GM13976 (cell line): ENCODE measurements at places on chromosomes 4 and X.

DNA sequence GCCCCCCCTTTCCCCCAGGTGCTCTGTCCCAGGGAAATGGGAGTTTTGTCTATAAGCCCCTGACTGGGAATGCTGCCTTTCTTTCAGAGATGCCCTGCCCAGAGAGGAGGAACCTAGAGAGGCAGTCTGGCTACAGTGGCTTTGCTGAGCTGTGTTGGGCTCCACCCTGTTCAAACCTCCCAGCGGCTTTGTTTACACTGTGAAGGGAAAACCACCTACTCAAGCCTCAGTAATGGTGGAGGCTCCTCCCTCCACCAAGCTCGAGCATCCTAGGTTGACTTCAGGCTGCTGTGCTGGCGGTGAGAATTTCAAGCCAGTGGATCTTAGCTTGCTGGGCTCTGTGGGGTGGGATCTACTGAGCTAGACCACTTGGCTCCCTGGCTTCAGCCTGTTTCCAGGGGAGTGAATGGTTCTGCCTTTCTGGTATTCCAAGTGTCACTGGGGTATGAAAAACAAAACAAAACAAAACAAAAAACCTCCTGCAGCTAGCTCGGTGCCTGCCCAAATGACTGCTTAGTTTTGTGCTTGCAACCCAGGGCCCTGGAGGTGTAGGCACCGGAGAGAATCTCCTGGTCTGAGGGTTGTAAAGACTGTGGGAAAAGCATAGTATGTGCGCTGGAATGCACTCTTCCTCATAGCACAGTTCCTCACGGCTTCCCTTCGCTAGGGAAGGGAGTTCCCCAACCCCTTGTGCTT, 41.7 kb downstream of the ITM2A start:
- DNase-seq = no peak

- no peak for DNase-seq
These were observed 13.8 kb downstream of the TLR10 start for GRCh38 chr4:38768968-38769394.

- DNase-seq = no peak
These were observed 496.7 kb downstream of the SPRY1 start for GRCh38 chr4:123893011-123893981.

- peak; percentile 3 for DNase-seq
These were observed 30.2 kb downstream of the AFF2 start for GRCh38 chrX:148530464-148531077.

GRCh38 chr4:99885063-99885664, 9.1 kb downstream of the LAMTOR3 start:
- peak; percentile 25 for DNase-seq

- DNase-seq = peak; percentile 8
These were observed 460.3 kb downstream of the MID1IP1 start for GRCh38 chrX:39261446-39262147.

DNA sequence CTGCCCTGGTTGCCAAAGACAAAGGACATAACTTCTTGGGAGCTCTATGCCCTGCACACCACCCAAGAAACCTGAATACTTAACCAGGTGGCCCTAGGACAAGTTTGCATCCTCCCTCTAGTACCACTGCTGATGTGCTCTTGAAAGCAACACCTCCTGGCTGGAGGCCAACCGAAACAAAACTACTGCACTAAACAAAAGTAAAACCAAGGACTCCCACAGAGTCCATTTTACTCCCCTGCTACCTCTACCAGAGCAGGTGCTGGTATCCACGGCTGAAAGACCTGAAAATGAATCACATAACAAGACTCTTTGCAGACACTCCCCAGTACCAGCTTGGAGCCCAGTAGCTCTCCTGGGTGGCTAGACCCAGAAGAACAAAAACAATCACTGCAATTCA, 941.8 kb downstream of the RAPGEF2 start:
- DNase-seq = no peak

- DNase-seq = peak; percentile 34
These were observed 124.4 kb downstream of the CPE start for GRCh38 chr4:165502916-165503907.

DNA sequence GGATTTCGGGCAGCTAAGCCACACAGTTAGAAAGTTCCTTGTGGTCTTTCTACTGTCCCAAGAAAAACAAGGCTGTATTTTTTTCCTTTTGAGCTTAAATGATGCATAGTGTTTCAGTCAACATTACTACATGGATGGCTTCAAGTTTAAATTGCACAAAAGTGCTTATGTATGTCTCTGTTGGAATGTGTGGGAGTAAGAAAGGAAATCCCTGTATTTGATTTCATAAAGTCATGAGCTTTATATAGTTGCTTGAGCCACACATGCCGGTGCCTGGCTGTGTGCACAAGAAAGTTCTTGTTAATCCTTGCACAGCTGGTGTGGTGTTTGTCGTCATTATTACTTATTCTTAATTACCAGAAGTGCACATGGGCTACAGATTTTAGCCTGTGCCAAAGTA, 262.2 kb downstream of the ARHGAP10 start:
- no peak for DNase-seq

DNA sequence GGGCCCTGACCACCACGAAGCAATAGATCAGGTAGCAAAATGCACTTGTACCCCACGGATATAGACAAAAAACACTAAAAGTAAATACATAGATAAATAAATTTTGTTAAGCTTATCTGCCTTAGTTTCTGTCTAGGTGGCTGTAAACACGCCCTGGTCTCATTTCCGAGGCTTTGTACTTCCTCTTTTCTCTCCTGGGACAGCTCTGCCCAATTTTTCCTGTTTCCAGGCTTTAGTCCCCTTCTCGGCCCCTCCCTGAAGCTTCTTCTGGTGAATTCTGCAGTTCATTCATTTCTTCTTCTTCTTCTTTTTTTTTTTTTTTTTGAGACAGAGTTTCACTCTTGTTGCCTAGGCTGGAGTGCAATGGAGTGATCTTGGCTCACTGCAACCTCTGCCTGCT, 73.4 kb upstream of the STOX2 start:
- no peak for DNase-seq

- no peak for DNase-seq
These were observed 137.4 kb downstream of the BMP15 start for GRCh38 chrX:51047950-51048349.

- no peak for DNase-seq
These were observed 107.7 kb upstream of the LRPAP1 start for GRCh38 chr4:3639613-3640586.

DNA sequence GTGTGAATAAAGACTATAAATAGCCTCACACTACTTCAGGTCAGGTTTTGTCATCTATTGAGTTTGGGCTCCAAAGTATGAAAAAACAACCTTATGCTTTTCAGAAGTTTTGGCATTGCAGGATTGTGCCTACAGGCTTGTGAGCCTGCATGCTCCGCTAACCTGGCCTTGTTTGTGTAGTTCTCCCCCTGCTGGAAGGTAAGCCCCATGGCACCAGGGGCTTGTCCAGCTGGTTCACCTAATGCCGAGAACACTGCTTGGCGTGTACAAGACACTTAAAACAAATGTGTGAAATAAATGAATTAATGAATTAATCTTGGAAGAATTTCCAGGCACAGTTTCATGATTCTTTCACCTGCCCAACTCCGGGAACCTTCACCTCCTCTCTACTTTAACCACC, 1.8 kb upstream of the HSD17B10 start:
- peak; percentile 70 for DNase-seq

DNA sequence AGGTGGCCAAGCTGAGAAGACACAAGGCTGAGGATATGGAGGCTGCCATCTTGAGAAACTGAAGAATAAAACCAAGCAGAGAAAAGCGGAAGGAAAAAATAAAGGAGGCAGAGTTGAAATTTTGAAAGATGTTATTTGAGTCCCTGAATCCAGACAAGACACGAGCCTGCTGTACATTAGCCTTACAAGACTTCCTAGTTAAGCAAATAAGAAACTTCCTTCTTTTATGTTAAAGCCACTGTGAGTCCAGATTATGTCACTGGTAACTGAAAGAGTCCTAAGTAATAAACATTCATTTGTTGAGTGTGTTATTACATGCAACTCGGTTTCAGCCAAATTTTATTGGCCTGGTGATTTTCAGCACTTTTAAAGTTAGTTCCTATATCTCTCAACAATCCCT, 30.4 kb downstream of the DRD5 start:
- DNase-seq = no peak

DNA sequence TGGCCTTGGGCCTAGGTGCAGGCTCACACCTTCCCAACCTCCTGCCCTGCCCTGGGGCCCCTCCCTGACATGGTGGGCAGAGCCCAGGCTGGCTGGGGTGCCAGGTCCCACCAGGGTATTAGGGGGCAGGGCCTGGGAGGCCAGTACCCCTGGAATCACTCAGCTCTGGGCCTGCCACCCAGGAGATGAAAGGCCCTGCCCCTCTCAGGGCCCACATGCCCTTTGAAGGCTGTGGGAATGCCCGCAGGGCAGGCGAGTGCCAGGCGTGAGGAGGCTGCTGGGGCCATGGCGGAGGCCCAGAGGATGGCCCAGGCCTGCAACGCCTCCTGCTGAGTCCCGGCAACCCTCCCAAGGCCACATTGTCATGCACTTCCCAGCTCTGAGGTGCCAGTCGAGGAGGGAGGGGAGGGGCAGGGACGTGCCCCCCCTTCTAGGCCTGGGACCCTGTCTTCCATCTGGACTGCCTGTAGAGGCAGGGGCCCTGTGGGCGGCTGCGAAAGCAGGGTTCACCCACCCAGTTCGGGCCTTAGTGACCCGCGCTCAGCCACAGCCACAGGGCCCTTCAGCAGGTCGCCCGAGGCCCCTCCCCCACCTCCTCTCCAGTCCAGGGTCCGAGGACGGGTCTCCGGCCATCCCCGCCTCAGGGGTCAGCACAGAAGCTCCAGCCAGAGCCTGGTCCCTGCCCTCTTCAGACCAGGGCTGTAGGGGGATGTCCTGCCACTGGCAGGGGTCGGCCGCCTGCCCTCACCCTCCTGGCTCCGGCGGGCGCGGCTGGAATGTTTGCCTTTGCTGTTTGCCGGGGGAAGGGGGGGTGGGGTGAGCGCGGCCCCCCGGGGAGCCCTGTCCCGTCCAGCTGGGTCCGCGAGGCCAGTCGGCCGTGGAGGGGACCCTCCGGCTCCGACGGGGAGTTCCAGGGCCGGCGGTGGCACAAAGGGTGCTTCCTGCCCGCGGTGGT, 26.7 kb upstream of the FGFR3 start:
- no peak for DNase-seq

DNA sequence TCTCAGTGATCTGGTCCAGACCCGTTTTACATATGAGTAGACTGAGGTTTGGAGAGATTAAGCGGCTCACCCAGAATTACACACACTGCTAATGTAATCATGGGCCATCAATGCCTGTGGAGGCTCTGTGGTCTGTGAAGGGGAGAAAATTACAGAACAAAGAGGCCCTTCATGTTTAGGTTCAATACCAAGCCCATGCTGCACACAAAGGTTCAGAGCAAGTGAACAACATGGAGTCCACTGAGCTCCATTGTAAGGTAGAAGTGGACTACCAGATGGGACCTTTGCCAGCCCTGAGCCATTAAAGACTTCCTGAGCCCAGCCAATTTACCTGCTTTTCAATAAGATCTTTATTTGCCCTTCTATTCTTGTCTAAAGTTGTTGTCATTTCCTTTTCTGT, 109.8 kb downstream of the LUZP4 start:
- DNase-seq = no peak

DNA sequence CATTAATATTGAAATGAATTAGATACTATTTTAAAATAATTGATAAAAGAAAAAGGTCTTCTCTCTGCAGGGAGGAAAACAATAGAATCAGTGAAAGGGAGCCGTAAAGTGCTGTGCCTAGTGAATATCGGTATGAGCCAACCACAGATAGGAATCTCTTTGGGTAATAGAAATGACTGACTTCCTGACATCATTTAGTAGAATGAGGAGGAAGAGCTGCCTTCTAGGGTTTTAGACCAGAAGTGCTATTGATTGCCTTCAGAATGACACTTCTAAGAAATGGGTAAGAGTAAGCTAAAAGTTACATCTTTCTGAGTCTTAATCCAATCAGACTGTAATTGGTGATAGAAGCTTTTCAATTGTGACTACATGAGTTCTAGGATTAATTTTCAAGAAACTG, 134.0 kb upstream of the MAP9 start:
- no peak for DNase-seq

GRCh38 chr4:84965553-84966381, 723 bp downstream of the WDFY3 start:
- peak; percentile 32 for DNase-seq

DNA sequence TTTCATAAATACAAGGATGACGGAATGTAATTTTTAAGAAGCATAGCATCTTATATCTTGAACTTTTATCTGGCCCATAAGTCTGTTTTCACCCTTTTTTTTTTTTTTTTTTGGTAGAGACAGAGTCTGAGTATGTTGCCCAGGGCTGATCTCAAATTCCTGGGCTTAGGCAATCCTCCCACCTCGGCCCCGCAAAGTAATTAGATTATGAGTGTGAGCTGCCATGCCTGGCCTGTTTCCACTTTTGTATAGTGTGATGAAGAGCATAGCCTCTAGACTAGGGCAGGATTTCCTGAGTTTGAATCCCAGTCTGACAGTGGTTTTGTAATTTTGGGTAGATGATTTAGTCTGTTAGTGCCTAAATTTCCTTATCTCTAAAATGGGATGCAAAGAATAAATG, 11.0 kb downstream of the STIM2 start:
- DNase-seq = no peak

DNA sequence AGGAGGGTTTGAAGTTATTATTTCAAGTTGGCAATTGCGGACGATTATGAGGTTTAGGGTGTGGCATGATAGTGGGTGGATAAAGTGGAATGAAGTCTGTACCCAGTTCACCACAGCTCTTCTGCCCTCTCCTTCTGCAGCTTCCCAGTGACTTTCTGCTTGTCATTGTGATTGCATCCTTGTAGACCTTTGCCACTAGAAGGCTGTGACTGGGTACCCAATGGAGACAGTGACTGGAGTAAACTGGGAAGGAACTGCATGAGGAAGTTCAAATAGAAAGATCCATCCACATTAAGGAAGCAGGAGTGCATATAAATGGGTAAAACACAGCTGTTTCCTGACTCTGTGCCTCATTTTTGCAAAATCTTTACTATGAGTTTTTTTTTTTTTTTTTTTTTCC, 53.5 kb upstream of the SPANXN3 start:
- DNase-seq = no peak

DNA sequence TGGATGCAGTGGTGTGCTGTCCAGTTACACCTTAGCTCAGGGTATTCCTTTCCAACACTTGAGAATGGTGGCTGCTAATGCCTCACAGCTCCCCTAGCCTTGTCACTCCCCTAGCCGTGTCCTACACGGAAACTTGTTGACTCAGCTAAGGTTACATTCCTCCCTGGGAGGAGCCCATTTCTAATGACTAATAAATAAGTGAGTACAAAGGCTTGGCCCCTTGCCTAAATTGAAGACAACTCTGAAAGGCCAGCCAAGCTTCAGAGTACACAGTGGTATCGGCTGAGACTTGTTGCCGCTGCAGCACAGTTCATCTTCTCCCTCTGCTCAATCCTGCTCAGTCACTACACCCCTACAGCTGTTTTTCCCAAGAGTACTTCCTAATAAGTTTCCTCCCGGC, 21.2 kb upstream of the SLC25A31 start:
- no peak for DNase-seq

DNA sequence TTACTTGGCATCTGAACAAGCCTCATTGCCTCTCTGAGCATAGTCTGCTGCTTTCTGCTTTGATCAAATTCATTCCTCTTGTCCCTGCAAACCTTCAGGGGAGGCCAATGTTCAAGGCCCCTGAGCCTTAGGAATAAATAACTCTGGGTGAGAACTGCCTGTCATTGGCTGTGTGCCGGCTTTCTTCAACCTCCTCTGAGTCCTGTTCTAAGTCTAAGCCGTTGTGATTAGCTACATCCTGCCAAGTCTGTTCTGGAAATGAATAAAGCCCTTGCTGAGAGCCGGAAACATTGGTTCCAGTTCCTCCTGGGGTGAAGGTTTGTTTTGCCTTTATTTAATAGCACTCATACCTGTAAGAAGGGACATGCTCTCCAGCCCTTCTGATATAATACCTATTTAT, 13.8 kb downstream of the RNF4 start:
- DNase-seq = peak; percentile 66
